ENCODE measurements at places on chromosomes 16 and 17. TPM values are rescaled to one million over a fixed set of nuclear protein-coding genes. Genes with fewer than 3 reads are reported as not detected.

DNA sequence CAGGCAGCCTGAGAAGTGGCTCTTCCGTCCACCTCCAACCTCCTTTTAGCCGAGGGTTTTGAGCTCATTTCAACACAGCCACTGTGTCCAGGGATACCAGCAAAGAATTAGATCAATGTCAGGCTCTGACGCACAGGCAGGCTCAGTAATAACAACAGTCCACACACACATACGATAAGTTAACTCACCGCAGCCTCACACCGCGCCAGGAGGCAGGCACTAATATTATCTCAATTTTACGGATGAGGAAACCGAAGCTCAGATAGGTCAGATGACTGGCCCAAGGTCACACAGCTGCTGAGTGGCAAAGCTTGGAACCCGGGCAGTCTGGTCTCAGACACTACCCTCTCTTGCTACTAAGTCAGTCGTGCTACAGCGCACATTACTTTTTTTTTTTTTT, 22.9 kb downstream of the ABR start:
- no peak overlapping the region for H3K27ac ChIP-seq
- no peaks in the 10 kb centered on the region for H3K4me1 ChIP-seq
- H3K27me3 ChIP-seq, result no peaks in the 10 kb centered on the region

DNA sequence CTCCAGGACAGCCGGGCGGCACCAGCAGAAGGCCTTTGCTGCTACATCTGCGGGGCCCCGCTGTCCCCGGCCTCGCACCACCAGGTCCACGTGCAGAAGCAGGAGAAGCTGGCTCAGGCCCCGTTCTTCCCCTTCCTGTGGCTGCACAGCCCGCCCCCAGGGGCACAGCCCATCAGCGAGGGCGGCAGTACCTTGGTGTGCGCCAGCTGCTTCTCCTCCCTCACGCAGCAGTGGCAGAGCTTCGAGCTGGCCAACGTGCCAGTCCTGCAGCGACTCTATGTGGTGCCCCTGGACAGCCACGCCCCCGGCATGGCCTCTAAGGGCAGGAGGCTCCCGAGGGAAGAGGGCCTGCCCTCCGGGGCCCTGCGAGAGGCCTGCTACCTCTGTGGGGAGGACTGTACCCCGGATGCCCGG, 58.3 kb upstream of the CIBAR2 start:
- no peaks in the 10 kb centered on the region for H3K36me3 ChIP-seq
- H3K27ac ChIP-seq, result no peak overlapping the region
- DNase-seq, result no peak
- H3K27me3 ChIP-seq, result peaks cover 41% of the 10 kb centered on the region
- H3K4me3 ChIP-seq, result peak overlapping the region; percentile 63
- peaks cover 56% of the 10 kb centered on the region for H3K4me1 ChIP-seq

DNA sequence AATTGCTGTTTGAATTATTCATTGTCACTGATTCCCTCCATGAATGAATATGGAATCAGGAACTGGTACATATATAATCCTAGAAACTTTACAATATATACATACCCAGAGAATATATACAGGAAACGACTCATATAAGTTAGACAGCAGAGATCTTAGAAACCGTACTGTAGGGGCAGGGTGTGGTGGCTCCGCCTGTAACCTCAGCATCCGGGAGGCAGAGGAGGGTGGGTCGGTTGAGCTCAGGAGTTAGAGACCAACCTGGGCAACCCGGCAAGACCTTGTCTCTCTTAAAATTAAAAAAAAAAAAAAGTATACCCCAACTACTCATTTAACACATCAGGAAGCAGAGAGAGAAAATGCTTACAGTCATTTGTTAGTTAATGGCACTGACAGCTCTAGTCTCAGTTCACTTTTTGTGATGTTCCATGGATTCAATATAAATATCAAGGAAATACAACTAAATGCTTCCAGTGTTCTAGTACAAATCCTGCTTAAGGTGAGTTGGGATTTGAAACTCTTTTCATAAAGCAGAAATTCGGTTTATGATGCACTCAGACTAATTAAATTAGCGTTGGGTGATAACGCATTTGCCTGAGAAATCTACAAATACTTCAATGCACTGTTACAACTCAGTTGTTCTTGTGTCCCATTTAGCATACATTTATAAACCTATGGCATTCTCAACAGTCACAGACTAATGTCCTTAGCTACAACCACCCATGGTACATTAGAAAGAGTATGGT, 5.6 kb downstream of the GLG1 start:
- no peaks in the 10 kb centered on the region for H3K27me3 ChIP-seq
- H3K4me3 ChIP-seq, result no peak overlapping the region
- peaks cover 9% of the 10 kb centered on the region for H3K36me3 ChIP-seq
- peaks cover 28% of the 10 kb centered on the region for H3K4me1 ChIP-seq

DNA sequence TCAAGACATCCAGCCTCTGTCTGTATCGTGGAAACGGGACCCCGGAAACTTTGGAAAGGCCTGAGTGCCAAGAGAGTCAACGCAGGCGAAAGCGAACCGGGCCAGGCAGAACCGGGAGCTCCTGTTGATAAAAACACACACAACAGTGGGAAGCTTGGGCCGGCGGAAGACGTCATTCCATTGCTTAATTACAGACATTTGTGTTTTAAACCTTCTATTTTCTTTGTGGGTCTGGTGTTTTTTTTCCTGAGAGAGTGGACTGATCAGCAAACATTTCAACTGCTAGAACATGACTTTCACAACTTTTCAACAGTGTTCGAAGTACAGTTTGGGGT, 878 bp upstream of the RNF157 start:
- peaks cover 6% of the 10 kb centered on the region for H3K27me3 ChIP-seq
- H3K4me3 ChIP-seq, result peak overlapping the region; percentile 88
- no peaks in the 10 kb centered on the region for H3K36me3 ChIP-seq
- peak overlapping the region; percentile 90 for H3K27ac ChIP-seq

DNA sequence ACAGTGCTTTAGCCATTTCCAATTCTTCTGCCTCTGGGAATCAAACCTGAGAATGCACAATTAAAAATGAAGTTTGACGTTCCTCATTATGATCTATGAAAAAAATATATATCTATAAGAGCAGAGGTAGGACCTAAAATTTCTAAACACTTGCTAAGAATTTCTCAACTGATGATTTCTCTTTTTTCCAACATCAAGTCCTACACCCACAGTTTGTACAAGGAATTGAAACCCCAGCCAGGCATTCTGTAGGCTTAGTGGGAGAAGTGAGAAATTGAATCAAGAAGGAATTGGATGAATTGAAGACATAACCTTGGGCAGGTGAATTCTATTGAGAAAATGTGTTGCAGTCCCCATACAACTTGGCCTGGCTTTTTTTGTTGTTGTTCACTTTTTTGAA, 2.7 kb downstream of the CACNG3 start:
- H3K27me3 ChIP-seq, result peaks cover 69% of the 10 kb centered on the region
- DNase-seq, result no peak
- no peak overlapping the region for H3K27ac ChIP-seq
- H3K4me1 ChIP-seq, result peaks cover 6% of the 10 kb centered on the region
- H3K4me3 ChIP-seq, result no peak overlapping the region
- H3K36me3 ChIP-seq, result no peaks in the 10 kb centered on the region

DNA sequence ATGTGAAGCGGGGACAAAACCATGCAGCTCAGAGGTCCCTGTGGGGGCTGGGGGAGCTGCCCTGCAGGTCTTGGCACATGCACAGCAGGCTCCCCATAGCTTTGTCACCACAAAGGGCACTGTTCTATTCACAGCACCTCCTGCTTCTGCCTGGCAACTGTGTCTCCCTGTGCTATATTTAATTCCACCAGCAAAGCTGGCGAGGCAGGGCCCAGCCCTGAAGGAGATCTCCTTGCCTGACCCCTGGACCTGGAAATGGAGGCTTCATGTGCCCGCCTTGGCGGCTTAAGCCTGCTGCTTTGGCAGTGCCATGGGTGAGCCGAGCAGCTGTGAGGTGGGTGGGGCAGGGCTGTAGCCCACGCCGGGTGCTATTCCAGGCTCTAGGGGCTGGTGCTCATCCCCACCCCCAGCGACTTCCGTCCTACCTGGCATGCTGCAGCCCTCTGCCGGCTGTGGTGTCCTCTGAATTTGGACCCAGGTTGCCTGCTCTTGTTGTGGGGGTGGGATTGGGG, 6.8 kb downstream of the LDHD start:
- H3K4me3 ChIP-seq, result no peak overlapping the region
- peaks cover 9% of the 10 kb centered on the region for H3K4me1 ChIP-seq
- H3K27me3 ChIP-seq, result no peaks in the 10 kb centered on the region
- peaks cover 5% of the 10 kb centered on the region for H3K36me3 ChIP-seq

DNA sequence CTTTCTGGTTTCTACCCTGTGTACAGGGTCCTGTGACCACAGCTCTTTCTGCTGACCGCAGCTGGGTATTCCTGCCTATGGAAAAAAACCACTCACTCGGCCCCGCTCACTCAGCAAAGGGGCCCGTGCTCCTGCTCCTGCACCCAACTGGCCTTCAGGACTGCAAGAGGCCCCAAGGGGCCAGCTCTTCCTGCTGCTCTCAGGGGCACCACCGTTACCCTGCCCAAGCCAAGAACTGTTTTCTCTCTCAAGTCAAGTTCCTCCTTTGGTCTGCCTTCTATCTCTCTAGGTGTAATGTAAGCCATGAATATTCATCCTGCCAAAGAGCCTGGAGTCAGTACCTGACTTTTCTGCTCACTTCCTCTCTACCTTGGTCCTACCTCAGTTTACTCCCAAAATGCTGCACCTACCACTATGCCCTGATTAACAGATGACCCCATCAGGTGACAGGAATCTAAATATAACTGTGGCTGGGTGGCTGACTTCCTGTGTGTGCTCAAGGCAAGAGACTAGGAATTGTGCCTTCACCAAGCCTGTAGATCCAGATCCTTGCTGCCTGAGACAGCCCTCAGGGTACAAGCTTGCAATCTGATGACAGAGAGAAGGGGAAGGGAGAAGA, 20.4 kb upstream of the SCIMP start:
- H3K27ac ChIP-seq, result no peak overlapping the region
- no peaks in the 10 kb centered on the region for H3K36me3 ChIP-seq
- DNase-seq, result no peak

DNA sequence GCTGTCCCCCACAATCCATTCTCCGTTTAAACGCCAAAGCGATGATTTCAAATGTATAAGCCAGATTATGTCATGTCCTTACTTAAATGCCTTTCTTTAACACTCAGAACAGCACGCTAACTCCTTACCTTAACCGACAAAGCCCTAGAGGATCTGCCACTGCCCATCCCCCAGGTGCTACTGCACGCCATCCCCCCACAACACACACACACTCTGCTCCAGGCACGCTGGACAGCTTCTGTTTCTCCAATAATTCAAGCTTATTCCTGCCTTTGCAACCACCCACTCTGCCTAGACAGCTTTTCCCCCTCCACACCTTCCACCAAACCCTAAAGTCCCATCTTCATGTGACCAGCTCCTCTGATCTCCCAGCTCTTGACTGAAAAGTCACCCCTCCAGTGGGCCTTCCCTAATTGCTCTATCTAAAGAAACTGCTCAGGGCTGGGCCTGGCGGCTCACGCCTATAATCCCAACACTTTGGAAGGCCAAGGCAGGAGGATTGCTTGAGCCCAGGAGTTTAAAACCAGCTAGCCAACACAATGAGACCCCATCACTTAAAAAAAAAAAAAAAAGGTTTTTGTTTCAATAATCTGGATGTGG, 38.9 kb upstream of the RPL38 start:
- H3K27ac ChIP-seq, result no peak overlapping the region
- H3K4me3 ChIP-seq, result no peak overlapping the region
- H3K27me3 ChIP-seq, result no peaks in the 10 kb centered on the region
- H3K4me1 ChIP-seq, result no peaks in the 10 kb centered on the region

DNA sequence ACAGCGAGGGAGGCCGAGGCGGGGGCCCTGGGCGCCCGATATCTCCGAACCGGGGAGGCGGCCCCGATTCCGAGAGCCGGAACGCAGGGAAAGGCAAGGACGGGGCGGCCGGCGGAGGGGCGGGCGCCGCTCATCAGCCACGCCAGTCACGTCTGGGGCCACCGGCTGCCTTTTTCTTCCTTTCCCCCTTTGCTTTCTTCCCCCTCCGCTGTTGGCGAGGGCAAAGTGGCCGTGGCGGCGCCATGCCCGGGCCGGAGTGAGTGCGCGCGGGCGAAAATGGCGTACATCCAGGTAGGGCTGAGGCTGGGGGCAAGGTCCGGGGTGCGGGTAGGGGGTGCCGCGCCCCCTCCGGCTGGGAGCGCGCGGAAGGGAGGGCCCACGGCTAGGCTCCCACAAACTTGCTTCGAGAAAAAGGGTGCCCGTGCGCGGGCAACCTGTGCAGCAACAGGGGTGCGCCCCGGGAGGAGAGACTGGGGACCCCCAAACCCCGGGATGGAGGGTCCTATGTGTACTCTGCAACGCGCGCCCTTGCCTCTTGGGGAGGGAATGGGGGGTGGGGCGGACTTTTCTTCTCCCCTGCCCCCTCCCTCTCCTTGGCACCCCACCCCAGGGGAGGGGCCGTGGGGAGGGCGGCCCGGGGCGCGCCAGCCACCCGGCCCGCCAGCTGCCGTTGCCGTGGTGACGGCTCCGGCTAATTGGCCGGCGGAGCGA, 486 bp downstream of the SYT17 start:
- H3K4me1 ChIP-seq, result peaks cover 5% of the 10 kb centered on the region
- H3K27me3 ChIP-seq, result peaks cover 39% of the 10 kb centered on the region
- DNase-seq, result peak; percentile 23
- no peaks in the 10 kb centered on the region for H3K36me3 ChIP-seq
- peak overlapping the region; percentile 73 for H3K4me3 ChIP-seq
- no peak overlapping the region for H3K27ac ChIP-seq

GRCh38 chr17:61734466-61734865, 128.9 kb downstream of the BRIP1 start:
- no peaks in the 10 kb centered on the region for H3K4me1 ChIP-seq
- no peaks in the 10 kb centered on the region for H3K27me3 ChIP-seq
- H3K27ac ChIP-seq, result no peak overlapping the region
- no peak overlapping the region for H3K4me3 ChIP-seq
- H3K36me3 ChIP-seq, result peaks cover 14% of the 10 kb centered on the region

DNA sequence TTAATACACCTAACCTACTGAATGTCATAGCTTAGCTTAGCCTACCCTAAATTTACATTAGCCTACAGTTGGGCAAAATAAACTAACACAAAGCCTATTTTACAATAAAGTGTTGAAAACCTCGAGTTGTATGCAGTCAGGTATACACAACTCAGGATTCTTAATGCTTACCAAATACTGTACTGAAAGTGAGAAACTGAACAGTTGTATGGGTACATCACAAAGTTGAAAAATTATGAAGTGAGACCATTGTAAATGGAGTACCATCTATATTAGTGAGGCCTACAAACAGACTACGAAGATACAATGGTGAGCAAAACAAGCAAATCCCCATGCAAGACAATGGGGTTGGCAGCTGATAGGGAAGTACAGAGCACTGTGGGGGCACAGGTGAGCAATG, 79.7 kb downstream of the VAT1L start:
- H3K4me3 ChIP-seq, result no peak overlapping the region
- DNase-seq, result no peak
- peaks cover 11% of the 10 kb centered on the region for H3K4me1 ChIP-seq
- no peaks in the 10 kb centered on the region for H3K27me3 ChIP-seq
- no peaks in the 10 kb centered on the region for H3K36me3 ChIP-seq

- no peak for DNase-seq
- no peaks in the 10 kb centered on the region for H3K36me3 ChIP-seq
- H3K4me3 ChIP-seq, result no peak overlapping the region
- H3K4me1 ChIP-seq, result peaks cover 23% of the 10 kb centered on the region
- H3K27ac ChIP-seq, result no peak overlapping the region
These were observed 298.8 kb downstream of the ZFHX3 start for GRCh38 chr16:72749091-72749490.

GRCh38 chr16:57889522-57889921, 81.4 kb downstream of the CNGB1 start:
- no peak overlapping the region for H3K4me3 ChIP-seq
- H3K27me3 ChIP-seq, result peaks cover 66% of the 10 kb centered on the region
- DNase-seq, result no peak
- no peak overlapping the region for H3K27ac ChIP-seq

Gene SULT1A4
- total RNA-seq, result 3.3 TPM

Gene SLC13A2
- 0.29 TPM for total RNA-seq

Gene KRTAP2-1
- not detected for total RNA-seq

Gene GDPD1
- total RNA-seq, result 19.5 TPM

Gene RNPS1
- total RNA-seq, result 231 TPM

Gene FOXJ1
- 18.6 TPM for total RNA-seq

Gene HSPB9
- total RNA-seq, result not detected

Measured in progenitor cell of endocrine pancreas (in vitro differentiated cells).